ENCODE measurements at places on chromosomes 5 and 9.

- no peak for DNase-seq
Measured at GRCh38 chr5:5710471-5710870, 288.0 kb downstream of the ICE1 start.

DNA sequence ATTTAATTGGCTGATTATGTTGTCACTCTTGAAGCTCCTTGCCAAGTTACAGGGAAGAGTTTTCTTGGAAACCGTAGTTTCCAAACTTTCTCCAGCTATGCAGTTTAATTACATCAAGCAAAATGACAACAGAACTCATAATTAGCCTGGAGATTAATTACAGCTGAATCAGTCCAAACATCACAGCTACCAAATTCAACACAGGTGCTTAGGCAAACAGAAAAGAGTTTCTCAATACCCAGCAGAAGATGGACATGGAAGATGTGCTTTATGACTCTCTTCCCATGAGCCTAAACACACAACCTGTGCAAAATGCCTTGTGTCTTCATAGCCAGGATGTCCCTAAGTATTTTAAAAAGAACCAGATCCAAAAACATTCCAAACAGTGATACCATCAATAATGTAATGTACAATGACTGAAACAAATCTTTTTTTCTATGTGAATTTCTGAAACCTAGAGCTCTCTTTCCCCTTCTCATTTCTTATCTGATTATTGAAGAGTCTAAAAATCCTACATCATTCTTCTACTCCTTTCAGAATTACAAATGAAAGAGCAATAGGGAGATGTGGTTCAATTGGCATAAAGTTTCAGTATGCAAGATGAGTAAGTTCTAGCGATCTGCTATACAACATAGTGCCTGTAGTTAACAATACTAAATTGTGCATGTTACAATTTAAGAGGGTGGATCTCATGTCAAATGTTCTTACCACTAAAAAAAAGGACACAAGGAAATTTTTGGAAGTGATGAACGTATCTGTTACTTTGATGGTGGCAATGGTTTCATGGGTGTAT, 124.3 kb downstream of the RASEF start:
- no peak for DNase-seq

DNA sequence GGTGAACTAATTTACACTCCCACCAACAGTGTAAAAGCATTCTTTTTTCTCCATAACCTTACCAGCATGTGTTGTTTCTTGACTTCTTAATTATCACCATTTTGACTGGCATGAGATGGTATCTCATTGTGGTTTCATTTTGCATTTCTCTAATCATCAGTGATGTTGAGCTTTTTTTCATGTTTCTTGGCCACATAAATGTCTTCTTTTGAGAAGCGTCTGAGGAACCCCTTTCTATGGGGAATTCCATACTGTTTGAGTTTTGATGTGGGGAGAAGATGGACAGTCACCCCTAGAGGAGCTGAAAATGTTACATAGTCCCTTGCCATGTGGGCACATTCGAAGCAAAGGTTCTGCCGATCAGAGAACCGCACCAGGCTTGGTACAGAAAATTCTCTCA, 207.0 kb upstream of the SLC30A5 start:
- DNase-seq: no peak

DNA sequence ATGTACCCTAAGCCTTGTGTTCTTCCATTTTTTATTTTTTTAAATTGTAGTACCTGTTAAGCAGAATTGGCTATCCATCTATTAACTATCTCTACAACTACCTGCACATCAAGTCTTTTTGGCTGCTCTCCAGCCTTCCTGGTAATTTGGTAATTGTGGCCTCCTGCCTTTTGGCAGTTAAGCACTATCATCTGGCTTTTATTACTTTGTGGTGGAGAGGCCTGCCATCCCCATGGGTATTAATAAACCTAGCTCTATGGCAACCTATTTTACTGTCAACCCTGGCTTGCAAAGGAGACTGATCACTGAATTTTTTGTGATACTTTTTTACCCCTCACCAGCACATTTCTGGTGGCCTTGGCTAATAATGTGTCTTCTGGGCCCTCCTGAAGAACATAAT, 20.5 kb downstream of the SELENOP start:
- DNase-seq: no peak

DNA sequence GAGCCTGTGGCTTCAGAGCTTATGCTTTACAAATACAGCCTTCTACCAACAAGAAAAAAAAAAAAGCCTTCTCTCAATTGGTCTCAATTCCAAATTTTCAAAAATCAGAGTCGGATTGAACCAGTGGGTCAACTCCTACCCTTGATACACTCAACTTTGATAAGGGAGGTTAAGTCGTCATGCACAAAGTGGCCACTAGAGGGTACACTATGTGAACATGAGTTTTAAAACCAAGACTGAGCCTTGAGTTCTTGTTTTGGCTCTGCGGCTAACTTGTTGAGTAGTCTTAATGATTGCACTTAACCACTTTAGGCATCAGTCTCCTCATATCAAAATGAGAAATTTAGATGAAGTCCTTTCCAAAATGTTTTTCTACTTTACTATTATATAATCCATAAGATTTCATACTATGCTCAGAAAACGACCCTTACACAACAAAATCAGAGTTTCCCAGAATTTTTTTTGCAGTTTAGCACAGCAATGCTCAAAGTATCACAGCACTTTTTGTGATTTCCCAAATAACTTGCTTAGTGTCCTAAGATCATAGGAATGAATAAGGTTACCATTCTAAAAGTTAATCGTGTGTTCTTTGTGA, 92.9 kb upstream of the MTAP start:
- DNase-seq: peak; percentile 74

DNA sequence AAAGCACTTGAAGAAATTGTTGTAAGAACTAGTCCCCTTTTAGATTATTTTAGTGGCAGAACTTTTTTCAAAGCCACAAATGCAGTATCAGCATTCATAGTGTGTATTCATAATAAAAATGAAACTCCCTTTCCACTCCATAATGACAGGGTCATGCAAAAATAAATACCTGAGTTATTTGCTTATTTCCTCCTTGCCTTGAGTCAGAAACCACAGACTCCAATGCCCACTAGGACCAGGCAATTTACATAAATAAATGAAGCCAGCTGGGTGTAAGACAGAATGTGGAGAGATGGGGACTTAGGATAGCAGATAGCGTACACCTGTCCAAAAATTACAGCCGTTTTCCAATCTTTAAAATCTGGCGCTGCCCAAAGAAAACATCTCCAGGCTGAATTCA, 417.8 kb downstream of the TMEM161B start:
- DNase-seq: peak; percentile 32

GRCh38 chr9:124218438-124218982, 39.2 kb upstream of the NEK6 start:
- peak; percentile 93 for DNase-seq

GRCh38 chr9:96236854-96237550, 65.0 kb downstream of the HSD17B3 start:
- DNase-seq: no peak

DNA sequence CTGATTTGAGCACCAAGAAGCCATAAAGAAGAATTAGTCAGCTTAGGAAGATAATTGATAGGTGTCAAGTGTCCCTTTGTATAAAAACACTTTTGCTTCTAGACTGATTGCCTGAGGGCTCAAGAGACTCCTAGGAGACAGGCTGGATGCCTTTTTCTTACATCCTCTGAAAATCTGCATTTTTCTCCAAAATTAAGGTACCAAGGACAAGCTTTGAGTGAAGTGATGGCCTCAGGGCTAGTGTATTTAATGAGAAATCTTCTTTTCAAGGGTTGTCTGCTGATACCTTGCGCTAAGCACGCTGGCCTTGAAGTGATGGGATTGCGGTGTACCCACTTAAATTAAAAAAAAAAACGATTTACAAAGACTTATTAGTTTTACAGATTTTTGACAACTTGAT, 304.0 kb downstream of the TLR4 start:
- DNase-seq: no peak

Measured in RPMI8226 (cell line).